AG04450 (cell line): ENCODE measurements at places on chromosomes 5 and 9.

GRCh38 chr9:130962418-130963316, 23.6 kb upstream of the FIBCD1 start:
- DNase-seq: peak; percentile 81

GRCh38 chr9:134175291-134175807, 11.0 kb upstream of the RNU6ATAC start:
- no peak for DNase-seq

GRCh38 chr5:30100148-30100713, 1093.3 kb upstream of the CDH6 start:
- DNase-seq: no peak

DNA sequence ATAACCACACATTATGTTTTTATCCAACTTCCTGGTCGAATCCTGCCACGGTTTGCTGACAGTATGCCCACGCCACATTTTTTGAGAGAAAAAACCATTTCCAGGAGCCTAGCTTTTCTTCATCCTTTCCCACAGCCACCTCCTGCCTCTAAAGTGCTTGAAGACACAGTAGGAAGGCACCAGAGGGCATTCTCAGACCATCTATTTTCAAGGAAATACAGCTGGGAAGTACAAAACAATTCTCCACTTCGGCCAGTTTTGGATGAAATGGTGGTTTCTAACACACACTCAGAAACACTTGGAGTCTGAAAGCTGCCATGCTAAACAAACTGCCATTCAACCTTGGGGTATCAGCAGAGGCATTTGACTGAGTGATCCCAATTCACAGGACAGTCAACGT, 86.3 kb upstream of the RPS23 start:
- no peak for DNase-seq

DNA sequence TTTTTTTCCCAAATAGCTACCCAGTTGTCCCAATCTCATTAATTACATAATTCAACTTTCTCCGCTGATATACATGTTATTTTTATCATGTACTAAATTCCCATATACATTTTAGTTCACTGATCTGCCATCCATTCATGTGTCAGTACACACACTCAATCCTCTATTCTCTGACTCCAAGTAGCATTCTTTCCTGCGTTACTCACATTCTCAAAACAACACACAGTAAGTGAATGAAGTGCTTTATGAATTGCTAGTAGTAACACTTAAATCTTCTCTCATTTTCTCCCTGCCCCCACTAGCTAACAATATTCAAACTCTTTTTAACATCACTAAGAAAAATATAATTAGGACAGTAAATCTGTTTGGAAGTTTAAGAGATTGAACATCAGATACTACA, 8.9 kb downstream of the ZNF366 start:
- DNase-seq: no peak

- DNase-seq: no peak
Measured at GRCh38 chr5:170579601-170580000, 75.8 kb downstream of the KCNIP1 start.

DNA sequence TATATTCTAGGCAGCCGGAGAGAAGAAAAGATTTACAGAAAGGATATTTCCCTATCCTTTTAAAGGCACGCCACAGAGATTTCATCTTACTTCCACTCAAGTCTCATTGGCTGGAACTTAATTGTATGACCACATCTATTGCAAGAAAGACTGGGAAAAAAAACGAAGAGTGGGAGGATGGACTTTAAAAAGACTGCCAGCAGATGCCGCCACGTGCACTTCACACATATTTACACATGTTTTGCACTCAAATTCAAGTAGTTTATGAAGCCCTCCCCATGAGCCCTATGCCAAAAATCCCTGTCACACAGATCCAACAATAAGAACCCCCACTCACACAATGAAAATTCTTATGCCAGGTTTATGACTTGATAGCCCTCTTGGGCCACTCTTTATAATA, 138.5 kb upstream of the TYRP1 start:
- DNase-seq: no peak

- DNase-seq: no peak
Measured at GRCh38 chr5:66345281-66345680, 201.2 kb downstream of the SREK1 start.

DNA sequence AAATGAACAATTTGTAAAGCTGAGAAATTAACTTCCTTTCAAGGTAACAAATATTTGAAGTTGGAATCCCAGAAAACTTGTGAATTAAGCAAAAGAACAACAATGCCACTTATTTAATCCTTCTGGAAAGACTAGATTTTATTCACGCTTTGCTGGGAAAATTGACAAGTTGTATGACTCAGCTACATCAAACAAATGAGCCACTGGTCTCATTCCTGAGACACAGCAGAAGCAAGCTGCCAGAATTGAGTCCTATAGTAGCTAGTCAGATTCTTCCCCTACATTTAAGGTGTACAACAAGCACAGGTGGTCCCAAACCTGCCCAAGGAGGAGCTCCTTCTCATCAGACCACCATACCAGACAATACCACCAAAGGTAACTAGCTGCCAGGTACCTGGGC, 280.7 kb downstream of the SPOCK1 start:
- no peak for DNase-seq

- no peak for DNase-seq
Measured at GRCh38 chr9:100322954-100323536, 29.7 kb downstream of the TEX10 start.

DNA sequence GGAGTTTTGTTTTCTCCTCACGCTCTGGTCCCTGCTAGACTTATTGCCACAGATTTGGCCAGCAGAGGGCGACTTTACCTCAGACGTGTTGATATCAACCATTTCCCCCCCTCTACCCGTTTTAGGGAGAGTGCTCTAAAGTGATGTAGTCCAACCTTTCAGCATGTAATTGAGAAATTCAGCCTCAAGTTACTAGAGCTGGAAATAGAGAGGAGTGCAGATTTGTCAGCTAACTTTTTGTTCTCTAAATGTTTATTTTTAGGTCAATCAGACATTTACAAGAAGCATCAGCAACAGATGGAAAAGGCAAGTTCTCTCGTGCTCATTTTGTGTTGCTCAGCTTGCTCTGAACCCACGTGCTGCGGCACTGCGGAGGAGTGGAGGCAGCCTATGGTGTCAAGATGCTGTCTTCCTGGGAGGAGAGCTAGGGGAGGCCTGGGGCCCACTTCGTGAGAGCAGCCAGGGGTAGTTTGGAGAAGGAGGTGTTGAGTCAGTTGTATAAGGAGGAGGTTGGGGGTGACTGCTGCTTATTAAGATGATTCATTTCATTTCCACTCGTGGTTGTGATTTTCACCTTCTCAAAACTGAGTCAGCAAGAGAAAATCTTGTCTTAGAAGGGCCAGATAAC, 53.6 kb downstream of the GPR107 start:
- peak; percentile 74 for DNase-seq

GRCh38 chr9:80602291-80602690, 1030.5 kb downstream of the TLE4 start:
- no peak for DNase-seq

- no peak for DNase-seq
Measured at GRCh38 chr5:8848366-8848765, 697.5 kb downstream of the SEMA5A start.

- no peak for DNase-seq
Measured at GRCh38 chr9:104851546-104851920, 76.4 kb downstream of the ABCA1 start.

GRCh38 chr5:170166101-170166500, 60.4 kb downstream of the FOXI1 start:
- DNase-seq: no peak

- DNase-seq: no peak
Measured at GRCh38 chr5:68770551-68770950, 323.3 kb upstream of the SLC30A5 start.

DNA sequence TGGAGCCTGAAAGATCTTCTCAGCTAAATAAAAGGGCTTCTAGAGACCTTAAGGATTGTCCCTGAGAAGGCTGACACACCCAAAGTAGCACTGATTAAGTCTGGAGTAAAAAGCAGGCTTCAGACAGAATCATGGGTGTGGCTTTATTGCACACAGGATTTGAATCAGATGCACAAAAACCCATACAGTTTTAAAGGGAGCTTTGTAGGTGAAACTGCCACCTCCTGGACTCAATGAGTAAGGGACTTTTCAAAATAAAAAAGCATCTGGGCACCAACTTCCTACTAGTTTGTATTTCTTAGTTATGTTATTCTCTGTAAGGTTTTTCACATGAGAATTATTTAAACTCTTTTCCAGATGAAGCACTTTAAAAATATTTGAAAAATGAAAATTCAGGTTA, 129.4 kb downstream of the EDIL3 start:
- no peak for DNase-seq

- no peak for DNase-seq
Measured at GRCh38 chr5:76532052-76532451, 91.2 kb downstream of the F2RL2 start.

GRCh38 chr5:150599917-150600511, 40.4 kb upstream of the SYNPO start:
- peak; percentile 53 for DNase-seq

- DNase-seq: no peak
Measured at GRCh38 chr9:86350006-86350760, 4.0 kb downstream of the TUT7 start.

DNA sequence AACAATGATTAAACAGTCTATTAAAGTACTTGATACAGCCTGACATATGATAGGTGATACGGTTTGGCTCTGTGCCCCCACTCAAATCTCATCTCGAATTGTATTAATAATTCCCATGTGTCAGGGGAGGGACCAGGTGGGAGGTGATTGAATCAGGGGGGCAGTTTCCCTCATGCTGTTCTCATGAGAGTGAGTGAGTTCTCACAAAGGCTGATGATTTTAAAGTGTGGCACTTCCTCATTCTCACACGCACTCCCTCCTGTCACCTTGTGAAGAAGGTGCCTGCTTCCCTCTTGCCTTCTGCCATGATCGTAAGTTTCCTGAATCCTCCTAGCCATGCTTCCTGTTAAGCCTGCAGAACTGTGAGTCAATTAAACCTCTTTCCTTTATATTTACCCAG, 40.1 kb upstream of the TARS1 start:
- DNase-seq: no peak

DNA sequence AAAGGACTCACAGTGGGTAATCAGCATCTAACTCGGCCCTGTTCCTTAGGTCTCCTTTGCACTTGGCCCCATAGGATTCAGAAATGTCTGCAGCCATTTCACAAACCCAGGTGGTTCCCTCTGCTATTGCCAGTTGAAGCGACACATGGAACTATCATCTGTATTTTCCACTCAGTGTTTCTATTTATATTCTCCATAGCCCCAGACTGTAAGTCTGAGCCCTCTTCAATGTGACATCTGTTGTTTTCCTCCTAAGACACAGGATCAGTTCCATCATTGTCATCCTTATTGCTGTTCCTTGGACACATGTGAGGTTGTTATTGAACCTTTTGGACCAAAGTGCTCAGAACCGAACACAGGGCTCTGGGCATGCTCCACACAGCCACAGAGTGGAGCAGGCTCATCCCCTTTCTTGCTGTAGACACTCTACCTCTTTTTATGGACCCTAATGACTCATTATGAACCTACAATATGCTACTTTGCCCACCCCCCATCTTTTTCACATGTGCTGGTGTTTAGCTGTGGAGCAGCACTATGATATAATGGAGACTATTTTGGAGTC, 36.4 kb downstream of the GARNL3 start:
- DNase-seq: no peak

DNA sequence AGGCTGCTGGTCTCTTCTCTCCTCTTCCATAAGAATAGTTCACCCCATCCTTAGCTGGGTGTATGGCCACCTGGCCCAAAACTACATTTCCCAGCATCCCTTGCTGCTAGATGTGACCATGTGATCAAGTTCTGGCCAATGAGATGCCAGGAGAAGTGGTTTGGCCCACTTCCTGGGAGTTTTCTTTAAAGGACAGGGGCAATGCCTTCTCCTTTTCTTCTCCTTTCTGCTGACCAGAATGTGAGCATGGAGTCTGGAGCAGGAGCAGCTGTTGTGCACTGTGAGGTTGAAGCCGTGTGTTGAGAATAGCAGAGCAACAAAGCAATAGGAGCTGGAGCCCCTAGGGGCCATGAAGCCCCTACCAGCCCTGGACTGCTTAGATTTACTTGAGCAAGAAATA, 36.8 kb downstream of the C9orf50 start:
- DNase-seq: peak; percentile 63

DNA sequence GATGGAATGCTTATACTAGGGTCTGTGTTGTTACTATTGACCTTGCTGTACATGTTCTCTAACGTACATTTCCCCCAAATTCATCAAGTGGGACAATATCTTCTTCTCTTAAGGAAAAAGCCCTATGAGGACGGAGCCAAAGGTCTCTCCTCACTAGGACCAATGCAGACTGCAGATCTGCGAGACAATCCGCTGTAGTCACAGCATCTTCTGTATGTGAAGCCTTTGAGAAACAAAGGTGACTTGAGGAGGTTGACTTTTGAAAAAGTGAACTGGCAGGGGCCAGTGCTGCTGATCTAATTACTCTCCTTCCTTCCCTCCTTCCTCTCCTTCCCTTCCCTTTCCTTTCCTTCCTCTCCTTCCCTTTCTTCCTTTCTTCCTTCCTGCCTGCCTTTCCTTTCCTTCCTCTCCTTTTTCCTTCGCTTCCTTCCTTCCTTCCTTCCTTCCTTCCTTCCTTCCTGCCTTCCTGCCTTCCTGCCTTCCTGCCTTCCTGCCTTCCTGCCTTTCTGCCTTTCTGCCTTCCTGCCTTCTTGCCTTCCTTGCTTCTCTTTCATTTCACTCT, 71.1 kb upstream of the BASP1 start:
- DNase-seq: no peak
